CD4-positive, alpha-beta memory T cell (primary cell): ENCODE measurements at places on chromosomes 1 and 21. TPM values are rescaled to one million over a fixed set of nuclear protein-coding genes. Genes with fewer than 3 reads are reported as not detected.

- no peak for DNase-seq
Measured at GRCh38 chr1:19640363-19641316, 3.5 kb upstream of the NBL1 start.

Gene IL10
- total RNA-seq = 0.28 TPM

GRCh38 chr1:241998412-241998921, 431 bp downstream of the MAP1LC3C start:
- no peak for DNase-seq

Gene MAN1C1
- total RNA-seq = 45.1 TPM

GRCh38 chr1:201554190-201554600, 15.3 kb downstream of the NAV1 start:
- DNase-seq = no peak

Gene KRTAP12-2
- total RNA-seq = not detected

Gene SPRR2A
- total RNA-seq = not detected

Gene ACTN2
- total RNA-seq = not detected

DNA sequence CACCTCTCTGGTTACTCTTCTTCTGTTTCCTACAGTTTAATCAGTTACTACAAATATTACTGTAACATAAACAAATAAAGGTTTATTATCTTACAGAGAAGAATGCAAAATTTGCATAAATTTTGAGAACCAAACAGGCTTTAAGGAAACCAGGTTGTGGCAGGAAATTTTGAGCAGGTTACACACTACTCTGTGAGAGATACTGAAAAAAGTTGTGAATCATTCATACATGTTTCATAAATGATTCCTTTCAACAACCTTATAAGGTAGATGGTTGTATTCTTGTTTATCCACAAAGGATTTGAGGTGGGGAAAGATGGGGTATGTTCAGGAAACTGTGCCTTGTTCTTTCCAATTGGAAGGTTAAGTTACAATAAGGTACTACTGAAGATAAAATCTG, 58.6 kb downstream of the MAST2 start:
- no peak for DNase-seq

Gene UTS2
- total RNA-seq = not detected

GRCh38 chr1:246573491-246573890, 7.2 kb downstream of the CNST start:
- DNase-seq = no peak

Gene ICOSLG
- 4.9 TPM for total RNA-seq

DNA sequence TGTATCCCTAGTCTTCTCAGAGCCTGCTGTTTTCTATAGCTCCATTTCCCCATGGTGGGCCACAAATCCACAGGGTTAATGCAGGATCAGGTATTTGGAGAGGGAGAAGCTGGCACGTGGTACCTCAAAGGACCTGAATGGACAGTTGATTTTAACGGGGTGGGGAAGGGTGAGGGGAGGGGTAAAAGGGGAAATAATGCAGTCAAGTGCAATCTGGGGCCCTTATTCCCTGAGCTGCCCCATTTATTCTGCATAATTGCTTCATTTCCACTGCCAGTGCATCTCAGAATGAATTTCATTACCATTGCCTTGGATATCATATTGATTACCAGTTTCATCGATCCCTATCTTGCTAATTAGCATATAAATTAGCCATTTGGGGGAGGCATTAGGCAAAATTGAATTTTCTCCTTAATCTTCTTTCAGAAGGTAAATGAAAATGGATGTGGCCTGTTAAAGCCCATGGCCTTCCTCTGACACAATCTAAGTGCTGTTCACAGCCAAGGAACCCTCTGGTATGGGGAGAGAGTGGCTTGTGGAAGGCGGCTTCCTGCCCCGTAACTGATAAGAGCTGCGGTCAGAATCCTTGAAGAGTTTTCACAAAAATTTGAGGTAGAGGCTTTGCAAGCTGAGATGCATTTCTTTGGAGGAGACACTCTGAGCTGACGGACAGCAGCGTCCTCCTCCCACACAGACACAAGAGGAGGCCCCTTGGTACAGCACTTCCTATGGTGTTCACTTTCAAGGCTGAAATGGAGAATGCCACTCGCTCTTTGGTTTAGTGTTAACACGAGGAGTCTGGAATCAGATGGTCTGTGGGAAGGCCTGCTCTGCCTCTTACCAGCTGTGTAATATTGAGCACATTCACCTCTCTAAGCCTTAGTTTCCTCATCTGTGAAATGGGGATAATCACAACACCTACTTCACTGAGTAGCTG, 34.4 kb downstream of the PHC2 start:
- no peak for DNase-seq

- DNase-seq = no peak
Measured at GRCh38 chr1:225458222-225458631, 30.4 kb upstream of the LBR start.

Gene PLD5
- not detected for total RNA-seq

Gene SH2D5
- not detected for total RNA-seq

DNA sequence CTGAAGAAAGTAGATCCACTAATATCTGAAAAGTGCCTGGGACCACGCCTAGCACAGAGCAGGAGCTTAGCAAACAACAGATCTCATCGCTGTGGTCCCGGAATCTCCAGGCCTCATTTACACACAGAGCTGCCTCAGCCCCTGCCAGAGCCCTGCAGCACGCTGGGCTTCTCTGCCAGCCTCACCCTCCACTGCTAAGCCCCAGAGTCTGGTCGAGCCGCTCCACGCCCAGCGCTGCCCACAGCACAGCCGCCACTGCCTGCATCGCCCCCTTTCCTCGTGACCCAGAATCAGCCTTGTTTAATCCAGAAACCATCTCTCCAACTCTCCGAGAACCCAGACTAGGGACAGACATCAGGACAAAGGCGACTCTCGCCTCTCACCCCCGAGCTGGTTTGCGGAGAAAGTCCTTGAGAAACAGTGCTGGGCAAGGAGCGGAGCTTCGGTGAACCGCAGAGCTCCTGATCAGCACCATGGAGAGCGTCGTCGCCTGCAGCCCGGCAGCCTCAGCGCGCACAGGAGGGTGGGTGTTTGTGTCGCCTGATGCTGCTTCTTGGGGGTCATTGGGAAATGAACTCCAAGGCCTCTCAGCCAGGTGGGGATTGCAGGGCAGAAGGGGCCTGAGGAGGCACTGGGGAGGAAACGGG, 145.1 kb downstream of the NPHP4 start:
- DNase-seq = no peak

Gene VHLL
- total RNA-seq = 0.52 TPM

- no peak for DNase-seq
Measured at GRCh38 chr1:21451212-21451611, 11.3 kb downstream of the NBPF3 start.

DNA sequence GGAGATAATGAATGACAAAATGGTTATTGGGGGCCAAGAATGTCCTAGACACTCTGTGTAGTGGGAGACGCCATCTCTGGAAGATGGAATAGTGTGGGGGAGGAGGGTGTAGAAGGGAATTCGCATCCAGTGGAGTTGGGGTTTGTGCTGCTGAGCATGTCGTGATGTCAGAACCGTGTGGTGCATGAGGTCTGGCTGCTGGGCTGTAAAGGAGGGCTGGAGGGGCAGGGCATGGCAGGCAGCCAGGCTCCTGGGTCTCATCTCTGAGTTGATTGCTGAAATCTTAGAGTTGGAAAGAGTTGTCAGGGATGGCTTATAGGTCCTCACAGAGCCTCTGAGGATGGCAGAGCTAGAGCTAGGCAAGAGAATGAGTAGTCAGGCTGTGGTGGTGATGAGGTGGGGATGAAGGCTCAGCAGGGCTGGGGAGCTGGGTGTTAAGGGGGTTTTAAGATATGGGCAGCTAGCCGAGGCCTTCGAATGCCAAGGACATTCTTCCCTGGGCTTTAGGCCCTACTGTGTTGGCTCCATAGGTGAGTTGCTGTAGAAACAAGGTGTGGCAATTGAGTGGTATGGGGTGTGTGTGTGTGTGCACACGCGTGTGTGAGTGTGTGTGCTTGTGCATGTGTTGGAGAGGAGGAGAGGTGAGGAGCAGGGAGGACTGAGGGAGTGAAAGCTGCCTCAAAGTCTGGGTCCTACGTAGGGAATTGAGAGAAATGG, 1.9 kb downstream of the PPFIA4 start:
- DNase-seq = no peak

GRCh38 chr21:33109574-33110339, 39.8 kb downstream of the OLIG1 start:
- DNase-seq = no peak

Gene TSPAN1
- not detected for total RNA-seq

Gene MARK1
- total RNA-seq = 0.06 TPM

Gene KRTAP13-2
- total RNA-seq = not detected

DNA sequence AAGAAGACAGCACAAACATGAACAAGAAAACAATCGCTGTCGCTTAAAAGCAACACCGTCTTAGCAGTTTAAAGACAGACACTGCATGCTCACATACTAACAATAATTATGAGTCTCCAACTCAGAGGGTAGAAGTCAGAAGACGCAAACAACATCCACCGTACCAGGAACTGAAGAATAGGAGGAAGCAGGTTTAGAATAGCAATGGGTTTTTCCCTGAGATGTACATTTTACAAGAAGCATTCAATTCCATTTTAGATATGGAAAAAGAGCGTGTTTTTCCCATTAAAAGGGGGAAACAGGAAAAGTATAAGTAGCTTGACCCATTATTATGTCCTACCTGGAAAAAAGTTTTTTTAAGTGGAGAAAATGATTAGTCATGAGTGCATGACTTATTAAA, 34.5 kb upstream of the KCNE1 start:
- DNase-seq = no peak
